ENCODE measurements at places on chromosomes 2 and 18. TPM values are rescaled to one million over a fixed set of nuclear protein-coding genes. Genes with fewer than 3 reads are reported as not detected.

- H3K27me3 ChIP-seq, result peaks cover 9% of the 10 kb centered on the region
- DNase-seq, result no peak
- no peaks in the 10 kb centered on the region for H3K36me3 ChIP-seq
- H3K4me1 ChIP-seq, result peaks cover 3% of the 10 kb centered on the region
- no peak overlapping the region for H3K27ac ChIP-seq
Measured at GRCh38 chr18:13186687-13187086, 31.9 kb upstream of the LDLRAD4 start.

- peaks cover 6% of the 10 kb centered on the region for H3K36me3 ChIP-seq
- no peak overlapping the region for H3K4me3 ChIP-seq
- DNase-seq, result no peak
- H3K4me1 ChIP-seq, result peaks cover 11% of the 10 kb centered on the region
- H3K27me3 ChIP-seq, result peaks cover 3% of the 10 kb centered on the region
Measured at GRCh38 chr18:36398419-36398818, 100.9 kb downstream of the FHOD3 start.

DNA sequence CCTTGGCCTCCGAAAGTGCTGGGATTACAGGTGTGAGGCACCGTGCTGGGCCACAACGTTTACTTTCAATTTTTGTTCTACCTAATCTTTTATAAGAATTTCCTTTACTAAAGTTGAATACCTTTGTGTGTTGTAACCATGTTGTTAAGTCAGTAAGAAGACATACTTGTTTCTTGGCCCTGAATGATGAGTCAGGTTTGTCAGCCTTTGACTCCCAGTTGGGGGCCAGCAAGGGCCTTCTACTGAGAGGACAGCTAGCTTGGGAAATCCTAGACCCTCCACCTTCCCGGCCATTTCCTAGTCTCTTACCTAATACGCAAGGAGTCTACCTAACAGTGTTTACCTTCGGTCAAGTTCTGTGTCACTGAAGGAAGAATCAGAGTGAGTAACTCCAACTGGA, 22.7 kb downstream of the MTHFD2 start:
- no peaks in the 10 kb centered on the region for H3K4me1 ChIP-seq
- no peak overlapping the region for H3K27ac ChIP-seq
- no peak overlapping the region for H3K4me3 ChIP-seq
- no peak for DNase-seq

DNA sequence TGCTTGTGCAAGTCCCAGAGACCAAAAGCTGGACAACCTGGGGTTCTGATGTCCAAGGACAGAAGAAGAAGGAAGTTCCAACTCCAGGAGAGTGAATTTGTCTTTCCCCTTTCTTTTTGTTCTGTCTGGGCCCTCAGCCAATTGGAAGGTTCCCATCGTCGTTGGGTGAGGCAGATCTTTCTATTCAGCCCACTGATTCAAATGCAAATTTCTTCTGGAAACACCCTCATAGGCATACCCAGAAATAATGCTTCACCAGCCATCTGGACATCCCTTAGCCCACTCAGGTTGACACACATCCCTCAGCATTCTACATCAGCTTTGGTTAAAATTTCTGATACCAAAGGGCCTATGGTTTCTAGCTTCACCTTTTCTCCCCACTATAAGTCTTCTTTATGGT, 156.5 kb downstream of the SP3 start:
- no peaks in the 10 kb centered on the region for H3K4me1 ChIP-seq
- H3K27me3 ChIP-seq, result peaks cover 1% of the 10 kb centered on the region
- H3K27ac ChIP-seq, result no peak overlapping the region
- DNase-seq, result no peak

DNA sequence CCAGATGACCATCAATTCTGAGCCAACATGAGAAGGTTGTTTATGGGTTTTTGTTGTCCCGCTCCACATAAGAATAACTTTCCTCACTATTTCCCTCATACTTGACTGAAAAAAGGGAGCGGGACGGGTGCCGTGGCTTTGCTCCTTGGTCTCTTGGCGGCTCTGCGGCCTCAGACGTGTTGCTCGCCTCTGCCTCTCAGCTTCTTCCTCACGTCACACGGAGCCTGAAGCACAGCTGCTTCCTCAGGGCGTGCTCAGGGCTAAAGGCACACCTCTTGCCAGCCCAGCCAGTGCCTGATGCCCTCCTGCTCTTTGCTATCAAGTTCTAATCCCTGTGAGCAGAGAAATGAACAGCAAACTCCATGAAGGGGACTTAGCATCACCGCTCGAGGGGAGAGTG, 17.9 kb upstream of the ID2 start:
- H3K27ac ChIP-seq, result no peak overlapping the region
- H3K4me1 ChIP-seq, result no peaks in the 10 kb centered on the region
- no peaks in the 10 kb centered on the region for H3K36me3 ChIP-seq
- peaks cover 2% of the 10 kb centered on the region for H3K27me3 ChIP-seq

GRCh38 chr2:219637842-219638185, 10.4 kb downstream of the SLC4A3 start:
- no peak overlapping the region for H3K27ac ChIP-seq
- peaks cover 9% of the 10 kb centered on the region for H3K4me1 ChIP-seq
- no peak overlapping the region for H3K4me3 ChIP-seq
- DNase-seq, result no peak

DNA sequence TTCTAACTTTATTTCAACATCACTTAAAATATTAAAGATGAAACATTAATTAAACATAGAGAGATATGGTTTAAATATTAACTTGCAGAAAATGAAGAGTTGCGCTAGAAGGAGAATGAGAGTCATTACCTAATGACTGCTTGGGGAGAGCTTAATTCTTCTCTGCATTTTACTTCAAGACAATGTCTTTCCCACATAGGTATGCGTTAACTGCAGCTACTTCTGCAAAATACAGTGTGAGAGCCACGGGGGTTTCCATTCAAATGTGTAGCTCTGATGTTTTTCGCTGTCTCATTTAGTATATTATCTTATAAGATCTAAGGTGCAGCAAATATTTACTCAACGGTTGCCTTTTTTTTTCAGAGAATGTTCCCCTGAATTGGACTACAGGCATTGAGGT, 126.7 kb downstream of the TMX3 start:
- H3K4me1 ChIP-seq, result no peaks in the 10 kb centered on the region
- no peaks in the 10 kb centered on the region for H3K36me3 ChIP-seq
- H3K27me3 ChIP-seq, result no peaks in the 10 kb centered on the region
- H3K4me3 ChIP-seq, result no peak overlapping the region

GRCh38 chr2:207711750-207712530, 500 bp downstream of the CCNYL1 start:
- peaks cover 16% of the 10 kb centered on the region for H3K36me3 ChIP-seq
- H3K4me1 ChIP-seq, result peaks cover 28% of the 10 kb centered on the region
- DNase-seq, result peak; percentile 50

GRCh38 chr18:79647307-79647706, 32.3 kb upstream of the CTDP1 start:
- DNase-seq, result no peak
- no peaks in the 10 kb centered on the region for H3K36me3 ChIP-seq
- peaks cover 8% of the 10 kb centered on the region for H3K27me3 ChIP-seq
- H3K4me1 ChIP-seq, result peaks cover 14% of the 10 kb centered on the region
- H3K4me3 ChIP-seq, result no peak overlapping the region

GRCh38 chr2:118687698-118688097, 159.8 kb downstream of the EN1 start:
- H3K27me3 ChIP-seq, result no peaks in the 10 kb centered on the region
- H3K4me1 ChIP-seq, result no peaks in the 10 kb centered on the region

DNA sequence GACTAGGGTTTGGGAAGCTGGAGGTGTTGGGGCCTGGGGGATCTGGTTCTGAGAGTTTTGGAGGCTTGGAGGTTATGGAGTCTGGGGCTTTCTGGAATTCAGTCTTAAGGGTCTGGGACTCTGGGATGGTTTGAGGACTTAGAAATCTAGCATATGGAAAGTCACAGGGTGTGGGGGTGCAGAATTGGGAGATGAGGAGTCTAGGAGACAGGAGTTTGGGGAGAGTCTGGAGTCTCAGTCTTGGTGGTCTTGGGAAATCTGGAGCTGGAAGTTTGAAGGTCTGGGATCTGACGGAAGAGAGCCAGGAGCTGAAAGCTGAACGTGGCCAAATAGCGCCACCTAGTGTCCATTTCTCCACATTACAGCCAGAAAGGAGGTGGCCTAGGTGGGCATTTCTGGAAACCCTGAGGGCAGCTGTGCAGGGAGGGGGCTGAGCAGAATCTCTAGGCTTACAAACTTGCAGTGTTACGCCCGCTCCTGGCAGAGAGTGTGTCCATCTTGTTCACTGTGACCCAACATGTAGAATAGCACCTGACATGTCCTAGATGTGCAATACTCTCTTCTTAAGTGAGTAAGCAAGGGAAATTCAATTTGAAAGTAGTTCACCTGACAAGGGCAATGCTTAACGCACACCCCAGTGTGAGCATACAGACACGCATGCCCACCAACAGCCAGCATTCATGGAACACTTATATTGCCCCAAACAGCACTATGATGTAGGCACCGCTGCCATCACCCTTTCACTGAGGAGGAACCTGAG, 204.8 kb downstream of the TFCP2L1 start:
- H3K27ac ChIP-seq, result peak overlapping the region; percentile 24
- H3K4me3 ChIP-seq, result no peak overlapping the region
- H3K4me1 ChIP-seq, result no peaks in the 10 kb centered on the region
- peak; percentile 87 for DNase-seq
- no peaks in the 10 kb centered on the region for H3K36me3 ChIP-seq
- H3K27me3 ChIP-seq, result peaks cover 18% of the 10 kb centered on the region

DNA sequence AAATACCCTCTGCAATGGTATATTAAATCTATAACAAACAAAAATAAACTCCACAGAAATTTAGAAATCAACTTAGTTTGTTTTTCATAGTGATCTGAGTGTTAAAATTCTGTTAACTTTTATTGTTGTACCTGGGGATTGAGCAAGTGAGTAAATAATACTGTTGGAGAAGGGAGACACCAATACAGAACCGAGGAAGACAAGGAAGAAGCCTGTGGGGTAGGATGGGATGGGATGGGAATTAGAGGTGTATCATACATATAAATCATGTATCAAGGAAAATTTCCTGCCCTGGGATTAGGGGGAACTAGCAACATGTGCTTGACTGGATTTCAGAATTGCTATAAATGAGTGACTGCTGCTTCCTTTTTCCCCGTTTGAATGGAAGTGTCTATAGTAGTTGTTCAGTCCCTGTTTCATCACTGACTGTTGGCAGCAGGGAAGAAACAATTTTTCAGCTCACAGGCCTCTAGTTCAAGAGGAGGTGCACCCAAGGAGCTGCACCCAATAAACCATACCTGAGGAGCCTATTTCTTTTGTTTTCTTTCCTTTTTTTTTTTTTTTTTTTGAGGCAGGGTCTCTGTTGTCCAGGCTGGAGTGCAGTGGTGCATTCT, 53.1 kb downstream of the SP110 start:
- no peak overlapping the region for H3K27ac ChIP-seq
- H3K4me3 ChIP-seq, result no peak overlapping the region
- H3K36me3 ChIP-seq, result no peaks in the 10 kb centered on the region
- DNase-seq, result no peak
- no peaks in the 10 kb centered on the region for H3K27me3 ChIP-seq
- H3K4me1 ChIP-seq, result no peaks in the 10 kb centered on the region

DNA sequence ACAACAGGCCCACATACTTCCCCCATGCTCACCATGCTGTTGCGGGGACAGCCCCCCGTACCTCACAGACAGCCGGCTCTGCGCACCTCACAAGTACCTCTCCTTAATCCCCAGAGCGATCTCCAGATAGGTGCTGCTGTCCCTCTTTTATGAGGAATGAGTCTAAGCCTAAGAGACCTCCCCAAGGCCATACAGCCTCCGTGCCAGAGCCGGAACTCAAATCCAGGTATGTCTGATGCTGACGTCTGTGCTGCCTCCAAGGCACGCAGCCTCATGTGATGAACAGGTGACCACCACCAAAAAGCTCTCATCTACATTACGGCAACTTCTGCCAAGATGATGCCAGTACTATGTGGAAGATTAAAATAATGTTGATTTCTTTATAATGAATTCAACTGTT, 85.2 kb downstream of the EIPR1 start:
- H3K4me3 ChIP-seq, result no peak overlapping the region
- peaks cover 7% of the 10 kb centered on the region for H3K36me3 ChIP-seq
- H3K27ac ChIP-seq, result no peak overlapping the region
- H3K27me3 ChIP-seq, result no peaks in the 10 kb centered on the region

- H3K27ac ChIP-seq, result peak overlapping the region; percentile 20
- no peak overlapping the region for H3K4me3 ChIP-seq
- peaks cover 16% of the 10 kb centered on the region for H3K4me1 ChIP-seq
- peak; percentile 18 for DNase-seq
- no peaks in the 10 kb centered on the region for H3K36me3 ChIP-seq
Measured at GRCh38 chr2:189217541-189217940, 38.0 kb upstream of the COL5A2 start.

GRCh38 chr2:30421604-30422443, 25.2 kb upstream of the LCLAT1 start:
- H3K36me3 ChIP-seq, result no peaks in the 10 kb centered on the region
- H3K4me1 ChIP-seq, result peaks cover 12% of the 10 kb centered on the region
- no peak overlapping the region for H3K27ac ChIP-seq
- peaks cover 2% of the 10 kb centered on the region for H3K27me3 ChIP-seq

- no peaks in the 10 kb centered on the region for H3K27me3 ChIP-seq
- no peaks in the 10 kb centered on the region for H3K36me3 ChIP-seq
- H3K4me3 ChIP-seq, result no peak overlapping the region
- no peak for DNase-seq
- H3K4me1 ChIP-seq, result no peaks in the 10 kb centered on the region
Measured at GRCh38 chr2:221924576-221924975, 352.5 kb upstream of the EPHA4 start.

GRCh38 chr2:136407117-136407951, 289.4 kb upstream of the CXCR4 start:
- H3K4me1 ChIP-seq, result no peaks in the 10 kb centered on the region
- no peaks in the 10 kb centered on the region for H3K27me3 ChIP-seq
- H3K27ac ChIP-seq, result no peak overlapping the region
- H3K36me3 ChIP-seq, result no peaks in the 10 kb centered on the region
- no peak overlapping the region for H3K4me3 ChIP-seq
- DNase-seq, result no peak

- no peaks in the 10 kb centered on the region for H3K36me3 ChIP-seq
- H3K4me3 ChIP-seq, result no peak overlapping the region
- H3K4me1 ChIP-seq, result peaks cover 10% of the 10 kb centered on the region
- no peak overlapping the region for H3K27ac ChIP-seq
- H3K27me3 ChIP-seq, result peaks cover 14% of the 10 kb centered on the region
Measured at GRCh38 chr2:96110621-96111256, 5.6 kb downstream of the ADRA2B start.

Gene APCDD1
- total RNA-seq, result 3.1 TPM

Gene EVX2
- total RNA-seq, result not detected

Gene GULP1
- total RNA-seq, result 22.8 TPM

Gene ZSWIM2
- not detected for total RNA-seq

Gene DNAH6
- 7.8 TPM for total RNA-seq

Gene CCDC74A
- total RNA-seq, result 16.0 TPM

Gene RUFY4
- total RNA-seq, result not detected

Gene HOXD11
- not detected for total RNA-seq

Data from endothelial cell (in vitro differentiated cells).